SK-N-SH (cell line): ENCODE measurements at places on chromosomes 4 and X.
A peak's percentile ranks its signal among the peaks of the same experiment; 100 is the strongest.

DNA sequence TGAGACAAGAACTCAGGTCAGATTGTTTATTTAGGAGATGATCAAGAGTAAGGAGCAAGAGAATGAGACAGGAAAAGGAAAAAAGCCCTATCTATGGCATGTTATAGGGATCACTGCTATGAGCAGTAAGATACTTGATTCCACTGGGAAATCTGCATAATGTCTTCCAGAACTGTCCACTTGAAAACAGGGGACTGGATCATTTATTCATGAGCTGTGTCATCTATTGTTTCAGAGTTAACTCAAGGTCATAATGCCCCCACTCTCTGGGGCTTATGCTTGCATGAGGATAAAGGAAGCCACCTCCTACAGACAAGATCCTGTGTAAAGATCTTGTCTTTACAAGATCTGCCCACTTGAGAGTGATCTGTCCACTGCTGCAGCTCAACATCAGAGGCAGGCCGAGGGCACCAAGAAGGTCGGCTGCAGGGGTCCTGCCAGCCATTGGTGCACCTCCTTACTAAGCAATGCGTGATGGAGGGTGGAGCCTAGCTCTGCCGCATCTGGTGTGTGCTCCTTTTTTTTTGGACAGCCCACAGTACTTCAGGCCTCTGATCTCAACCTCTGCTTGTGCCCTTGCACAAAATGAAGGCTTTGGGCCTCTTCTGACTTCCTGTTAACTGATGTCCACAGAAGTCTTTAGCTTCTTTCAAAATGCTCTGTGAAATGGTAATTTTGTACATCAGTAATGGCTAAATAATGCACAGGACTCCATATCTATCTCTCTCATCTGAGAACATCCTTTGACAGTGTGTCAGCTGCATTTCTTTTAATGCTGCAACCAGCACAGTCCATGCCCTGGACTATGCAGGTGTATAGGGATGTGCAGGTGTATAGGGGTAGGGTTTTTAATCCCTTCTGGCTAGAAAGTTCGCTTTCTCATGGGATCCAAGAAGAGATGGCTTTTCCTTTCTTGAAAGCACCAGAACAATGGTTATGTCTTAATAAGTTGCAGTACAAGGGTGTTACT, 95.9 kb upstream of the TRPC3 start:
- no peak for DNase-seq

- peak; percentile 42 for DNase-seq
These were observed 163.9 kb downstream of the KDR start for GRCh38 chr4:54961357-54961975.

GRCh38 chr4:16085822-16086221, 2.0 kb upstream of the PROM1 start:
- no peak for DNase-seq

DNA sequence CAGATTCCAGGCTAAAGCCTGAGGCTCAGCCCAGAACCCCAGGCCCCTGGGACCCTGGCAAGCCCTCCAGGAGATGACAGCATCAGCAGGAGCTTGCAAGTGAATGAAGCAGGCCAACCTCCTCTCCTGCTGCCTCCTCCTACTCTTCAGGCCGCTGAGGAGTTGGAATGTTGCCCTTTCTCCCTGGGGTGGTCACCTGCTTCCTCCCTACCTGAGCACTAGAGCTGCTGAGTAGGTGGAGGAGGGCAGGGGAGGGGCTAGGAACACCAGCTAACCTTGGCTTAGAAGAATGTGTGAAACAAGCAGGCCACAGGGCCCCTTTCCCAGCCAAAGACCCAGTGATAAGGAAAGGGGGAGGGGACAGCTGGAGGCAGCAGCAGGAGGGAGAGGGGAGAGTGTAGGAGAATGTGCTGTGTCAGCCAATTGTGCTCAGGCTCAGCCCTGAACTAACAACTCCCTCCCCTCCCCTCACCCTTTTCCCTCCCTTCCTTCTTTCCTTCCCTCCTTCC, 58.0 kb downstream of the PJA1 start:
- DNase-seq = no peak

GRCh38 chrX:103404231-103405008, 28.1 kb downstream of the BEX3 start:
- DNase-seq = peak; percentile 62

DNA sequence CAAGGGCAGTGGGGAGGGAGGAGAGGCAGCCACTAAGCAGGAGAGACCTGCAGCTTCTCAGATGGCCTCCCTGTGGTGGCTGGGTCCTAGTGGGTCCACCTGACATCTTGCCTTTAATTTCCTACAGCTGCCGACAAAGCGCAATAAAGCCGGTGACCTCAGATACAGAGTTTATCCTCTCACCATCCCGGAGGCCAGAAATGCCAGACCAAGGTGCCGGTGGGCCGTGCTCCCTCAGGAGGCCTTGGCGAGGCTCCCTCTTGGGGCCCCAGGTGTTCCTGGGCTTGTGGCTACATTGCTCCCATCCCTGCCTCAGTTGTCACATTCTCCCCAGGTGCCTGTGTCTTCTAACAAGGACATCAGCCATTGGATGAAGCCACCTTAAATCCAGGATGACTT, 103.0 kb downstream of the ADRA2C start:
- DNase-seq = no peak

- no peak for DNase-seq
These were observed 559.6 kb upstream of the AMOT start for GRCh38 chrX:113400193-113400704.

- no peak for DNase-seq
These were observed 19.8 kb upstream of the TASL start for GRCh38 chrX:30597216-30598012.

DNA sequence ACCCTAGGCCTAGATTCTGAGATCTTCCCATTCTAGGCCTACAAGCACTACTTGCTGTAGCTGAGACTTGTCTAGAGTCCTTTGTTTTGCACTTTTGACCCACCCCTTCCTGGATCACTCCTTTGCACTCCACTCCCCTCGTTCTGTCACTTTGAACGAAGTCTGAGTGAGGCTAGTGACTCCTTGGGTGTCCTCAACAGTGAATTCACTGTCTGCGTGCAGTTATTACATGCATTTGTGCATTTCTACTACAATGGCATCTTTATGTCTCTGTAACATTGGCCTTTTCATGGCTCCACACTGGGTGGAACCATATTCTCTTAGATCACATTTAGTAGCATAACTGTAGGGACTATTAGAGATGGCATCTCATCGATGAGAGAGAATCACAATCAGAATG, 50.5 kb downstream of the OCRL start:
- DNase-seq = no peak

DNA sequence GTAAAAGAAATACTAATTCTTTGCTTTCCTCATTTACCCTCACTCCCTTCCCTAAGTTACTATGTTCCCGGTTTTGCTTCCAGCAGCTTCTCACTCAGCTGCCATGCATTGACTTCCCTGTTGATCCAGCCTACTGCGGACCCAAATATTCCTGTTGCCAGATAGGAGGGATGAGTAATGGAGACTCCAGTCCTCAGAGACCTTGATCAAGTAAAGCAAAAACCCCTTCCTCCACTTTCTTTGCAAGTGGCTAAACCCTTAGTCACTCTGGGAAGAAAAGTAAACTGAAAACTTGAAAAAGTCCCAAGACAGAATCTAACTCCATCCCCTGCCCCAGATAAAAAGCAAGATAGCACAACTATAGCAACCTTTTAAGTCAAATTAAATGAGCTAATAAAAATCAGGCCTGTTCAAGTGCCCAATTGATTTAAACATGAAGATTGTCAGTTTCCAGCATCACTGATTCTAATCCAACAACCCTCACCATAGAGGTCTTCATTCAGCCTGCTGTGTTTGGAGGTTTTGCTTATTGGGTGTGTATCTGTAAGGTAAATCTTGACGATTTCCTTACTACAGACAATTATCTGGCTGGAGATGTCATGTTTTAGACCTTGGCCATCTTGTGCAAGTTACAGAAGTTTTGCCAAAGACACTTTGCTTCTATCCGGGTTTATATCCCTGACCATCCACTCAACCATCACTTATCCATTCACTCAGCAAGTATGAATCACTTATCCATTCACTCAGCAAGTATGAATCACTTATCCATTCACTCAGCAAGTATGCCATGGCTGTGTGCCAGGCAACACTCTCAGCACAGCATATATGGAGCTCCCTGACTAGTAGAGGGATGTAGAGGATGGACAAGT, 17.6 kb downstream of the FGFBP1 start:
- DNase-seq = no peak

DNA sequence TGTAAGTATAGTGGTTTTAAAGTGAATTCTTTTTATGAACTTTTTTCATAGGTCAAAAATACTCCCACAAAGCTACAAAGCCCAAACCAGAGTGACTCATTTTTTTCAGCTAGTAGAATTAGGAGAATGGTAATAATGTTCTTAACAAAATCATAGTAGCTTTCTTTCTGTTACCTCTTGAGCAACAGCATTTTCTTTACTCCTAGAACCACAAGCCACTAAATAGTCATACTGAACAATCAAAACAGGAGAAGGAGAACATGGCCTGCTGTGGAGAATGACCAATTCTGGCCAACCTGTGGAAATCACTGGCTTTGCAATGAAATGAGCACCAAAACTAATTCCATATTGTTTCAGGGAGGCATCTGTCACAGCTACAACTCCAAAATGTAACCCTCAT, 112.9 kb downstream of the AMMECR1 start:
- no peak for DNase-seq

DNA sequence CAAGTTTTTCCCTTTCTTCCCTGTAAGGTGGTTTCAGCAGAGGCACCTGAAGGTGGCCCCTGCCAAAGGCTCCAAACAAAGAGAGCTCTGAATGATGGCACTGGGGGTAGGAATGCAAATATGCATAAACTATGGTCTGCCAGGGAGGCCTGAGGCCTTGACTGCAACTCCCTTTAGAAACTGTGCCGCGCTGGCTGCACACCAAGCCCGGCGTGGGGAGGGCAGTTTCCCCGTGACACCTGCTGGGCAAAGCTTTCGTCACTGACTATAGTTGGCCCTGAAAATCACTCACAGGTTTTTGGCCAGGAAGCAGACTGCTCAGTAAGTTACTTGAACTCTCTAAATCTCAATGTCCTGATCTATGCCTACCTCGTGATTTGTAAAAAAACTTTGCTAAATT, 97.8 kb upstream of the ATOH1 start:
- DNase-seq = no peak

GRCh38 chrX:150581093-150581775, 12.8 kb downstream of the MTM1 start:
- DNase-seq = no peak

DNA sequence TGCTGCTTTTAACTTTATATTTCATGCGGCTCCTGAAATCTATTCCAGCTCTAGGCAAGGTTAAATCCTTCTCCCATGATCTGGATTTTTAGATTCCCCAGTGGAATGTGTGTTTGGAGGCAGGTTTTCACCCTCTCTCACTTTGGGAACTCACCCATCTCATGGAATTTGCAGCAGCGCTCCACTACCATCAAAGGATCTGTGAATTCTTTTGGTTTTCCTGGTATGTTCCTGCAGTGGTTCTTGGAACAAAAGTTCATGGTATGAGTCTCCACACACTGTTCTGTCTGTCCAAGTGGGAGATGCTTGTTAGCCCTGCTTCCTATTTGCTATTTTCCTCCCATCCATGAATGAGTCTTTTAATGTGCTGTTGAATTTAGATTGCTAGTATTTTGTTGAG, 14.0 kb downstream of the APOOL start:
- DNase-seq = no peak

GRCh38 chr4:147513091-147513490, 32.2 kb downstream of the EDNRA start:
- no peak for DNase-seq

DNA sequence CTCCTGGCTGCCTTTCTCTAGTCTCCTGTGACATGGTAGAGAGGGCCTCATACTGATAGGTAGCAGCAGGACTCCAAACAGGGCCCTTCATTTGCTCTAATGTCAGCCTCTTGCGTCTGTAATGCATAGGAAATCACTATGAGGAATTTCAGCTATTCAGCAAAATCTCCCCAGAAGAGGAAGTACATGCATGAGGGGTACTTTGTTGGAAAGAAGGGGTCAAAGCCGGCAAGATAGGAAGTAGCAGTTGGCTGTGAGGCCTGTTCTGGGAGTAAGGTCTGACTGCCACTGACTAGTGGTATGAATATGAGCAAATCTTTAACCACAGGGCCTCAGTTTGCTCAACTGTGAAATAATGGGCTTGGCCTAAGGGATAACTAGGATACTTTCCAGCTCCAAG, 283.2 kb downstream of the ARHGAP10 start:
- no peak for DNase-seq

DNA sequence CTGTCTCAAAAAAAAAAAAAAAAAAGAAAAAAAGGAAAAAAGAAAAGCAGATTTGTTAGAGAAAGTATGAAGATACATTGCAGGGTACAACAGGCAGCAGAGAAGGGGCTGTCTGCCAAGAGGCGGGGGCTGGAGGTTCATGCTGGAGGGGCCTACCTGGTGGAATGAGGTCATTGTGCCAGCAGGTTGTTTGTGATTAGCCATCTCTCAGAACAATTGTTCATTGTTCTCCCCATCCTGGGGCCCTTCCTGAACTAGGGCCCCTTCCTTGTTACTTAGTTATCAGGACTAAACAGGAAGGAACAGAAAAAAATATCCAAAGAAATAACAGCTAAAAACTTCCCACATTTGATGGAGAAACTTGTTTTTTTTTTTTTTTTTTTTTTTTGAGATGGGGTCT, 14.0 kb upstream of the GPKOW start:
- DNase-seq = no peak

DNA sequence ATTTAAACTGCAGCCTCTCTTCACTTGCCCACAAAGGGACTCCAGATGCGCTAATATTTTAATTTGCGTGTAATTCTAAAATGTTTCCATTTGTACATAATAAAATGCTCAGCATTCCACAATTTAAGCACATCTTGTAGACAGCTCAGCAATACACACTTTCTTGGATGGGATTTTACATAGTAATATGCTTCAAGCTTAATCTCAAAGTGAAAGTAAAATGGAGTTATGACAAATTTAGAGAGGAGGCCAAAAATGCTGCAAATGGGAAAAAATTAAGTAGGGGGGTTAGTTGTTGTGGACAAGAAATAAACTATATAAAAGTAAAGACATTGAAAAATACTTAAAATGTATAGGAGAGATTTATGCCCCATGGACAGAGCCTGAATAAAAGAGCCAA, 149.1 kb downstream of the FBXO8 start:
- no peak for DNase-seq

DNA sequence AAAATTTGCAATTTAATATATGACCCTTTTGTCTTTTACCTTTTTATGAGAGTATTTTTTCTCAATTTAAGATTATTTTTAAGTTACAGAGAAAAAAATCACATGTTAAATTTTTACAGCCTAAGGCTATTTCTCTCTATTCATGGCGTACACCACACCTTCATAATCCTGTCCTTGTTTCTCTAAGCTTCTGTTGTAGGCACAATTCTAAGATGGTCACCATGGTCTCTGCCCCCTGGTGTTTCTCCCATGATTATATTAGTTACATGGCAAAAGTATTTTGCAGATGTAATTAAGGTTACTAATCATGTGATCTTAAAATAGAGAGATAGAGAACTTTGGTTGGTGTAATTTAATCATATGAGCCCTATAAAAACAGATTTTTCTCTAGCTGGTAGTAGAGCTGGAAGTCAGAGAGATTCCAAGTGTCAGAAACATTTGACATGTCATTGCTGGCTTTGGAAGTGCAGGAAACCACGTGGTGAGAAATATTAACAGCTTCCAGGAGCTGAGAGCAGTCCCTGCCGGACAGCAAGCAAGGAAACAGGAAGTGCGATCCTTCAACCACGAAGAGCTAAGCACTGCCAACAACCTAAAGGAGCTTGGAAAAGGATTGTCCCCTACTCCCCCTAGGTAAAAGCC, 89.8 kb downstream of the EIF4E start:
- DNase-seq = peak; percentile 20

GRCh38 chr4:155599085-155599484, 67.6 kb upstream of the GUCY1A1 start:
- DNase-seq = no peak

- no peak for DNase-seq
These were observed 62.2 kb downstream of the DIPK2B start for GRCh38 chrX:45138525-45138924.

GRCh38 chr4:157075811-157076577, at the start of gene GLRB:
Gene GLRB, plus strand, starts transcription at chr4:157076150. Its CDS starts 1,875 bp downstream, at chr4:157078025.
- peak; percentile 89 for DNase-seq
